Right ventricle myocardium superior (tissue), 1 donor: ENCODE measurements at places on chromosomes 6 and 20. TPM values are rescaled to one million over a fixed set of nuclear protein-coding genes. Genes with fewer than 3 reads are reported as not detected.
A peak's percentile ranks its signal among the peaks of the same experiment; 100 is the strongest.

- no peak for DNase-seq
Measured at GRCh38 chr6:20893412-20893811, 359.2 kb downstream of the CDKAL1 start.

DNA sequence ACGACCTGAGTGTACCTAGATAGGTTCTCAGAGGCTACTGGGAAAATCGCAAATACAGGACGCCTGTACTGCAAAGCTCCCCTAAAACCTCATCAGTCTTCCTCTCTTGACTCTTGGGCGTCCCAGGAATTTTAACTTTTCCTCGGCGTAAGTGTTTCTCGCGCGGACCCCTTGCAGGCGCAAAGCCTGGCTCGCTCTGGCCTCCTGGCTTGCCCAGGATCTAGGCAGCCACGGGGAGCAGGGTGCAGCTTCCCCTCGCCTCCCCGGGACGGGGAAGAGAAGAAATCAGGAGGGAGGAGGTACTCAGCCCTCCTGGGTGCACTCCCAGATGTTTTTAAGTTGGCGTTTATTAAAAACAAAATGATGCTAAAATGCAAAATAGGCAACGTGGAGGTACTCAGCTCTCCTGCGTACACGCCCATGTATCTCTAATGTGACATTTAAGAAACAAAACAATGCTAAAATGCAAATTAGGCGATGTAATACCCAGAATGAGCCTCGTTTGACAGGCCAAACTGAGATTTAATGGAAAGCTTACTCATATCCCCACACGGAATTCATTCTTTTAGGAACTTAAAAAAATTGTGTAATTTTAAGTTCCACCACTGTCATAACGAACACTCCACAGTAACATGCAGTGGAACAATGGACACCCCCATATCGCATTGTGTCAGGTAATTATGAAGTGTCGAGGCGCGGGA is 1.6 kb upstream of the SOBP start:
- DNase-seq: no peak

DNA sequence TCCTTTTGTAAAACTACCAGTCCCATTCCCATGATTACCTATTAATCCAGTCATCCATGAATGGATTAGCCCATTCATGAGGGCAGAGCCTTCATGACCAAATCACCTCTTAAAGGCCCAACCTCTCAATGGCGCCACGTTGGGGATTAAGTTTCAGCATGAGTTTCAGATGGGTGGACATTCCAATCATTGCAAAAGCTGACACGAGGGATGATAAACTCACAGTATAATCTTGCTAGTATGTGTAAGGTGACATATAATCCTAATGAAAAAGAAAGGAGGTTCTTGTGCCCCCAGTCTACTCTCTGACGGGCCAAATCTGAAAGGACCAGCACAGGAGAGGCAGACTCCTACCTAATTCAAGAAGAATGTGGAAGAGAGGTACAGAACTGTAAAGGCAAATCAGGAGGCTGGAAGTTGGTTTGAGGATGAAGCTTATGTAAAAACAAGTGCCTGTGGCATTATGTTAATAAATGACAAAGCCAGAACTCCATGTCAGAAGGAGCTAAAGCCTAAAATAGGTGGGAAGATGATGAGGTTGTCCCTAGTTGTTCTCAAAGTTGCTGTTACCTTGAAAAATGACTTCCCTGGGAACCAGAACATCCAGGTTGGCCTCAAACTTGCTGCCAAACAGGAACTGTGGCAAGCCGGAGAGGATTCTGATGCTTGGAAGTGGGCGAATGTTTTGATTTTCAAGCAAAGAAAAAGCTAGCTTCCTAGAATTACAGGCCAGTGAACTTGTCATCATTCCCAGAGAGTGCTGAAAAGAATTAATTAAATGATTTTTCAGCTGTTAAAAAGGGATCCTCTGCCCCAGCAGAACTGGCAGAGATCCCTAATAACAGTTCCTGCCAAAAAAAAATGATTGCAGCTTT is 106.5 kb upstream of the TIAM2 start:
- DNase-seq: no peak

GRCh38 chr6:43465948-43466347 is 10.6 kb upstream of the DLK2 start:
- DNase-seq: no peak

DNA sequence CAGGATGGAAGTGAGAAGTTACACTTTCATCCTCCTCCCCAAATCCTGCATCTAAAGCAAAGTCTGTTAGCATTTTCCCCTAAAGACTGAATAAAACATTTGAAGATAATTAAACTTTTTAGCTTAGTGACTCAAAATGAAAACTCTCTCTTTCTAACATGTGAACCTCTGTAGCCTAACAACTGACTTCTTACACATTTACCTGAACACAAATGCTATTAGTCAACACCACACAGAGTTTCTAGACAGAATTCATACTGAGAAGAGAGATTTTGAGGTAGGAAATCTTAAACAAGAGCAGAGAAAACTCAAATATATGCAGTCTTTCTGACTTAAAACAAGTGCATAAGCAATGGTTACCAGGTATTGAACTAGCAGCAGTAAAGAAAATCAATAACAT is 149.9 kb upstream of the SMLR1 start:
- DNase-seq: no peak

- DNase-seq: no peak
Measured at GRCh38 chr6:150263765-150264404, 104.9 kb upstream of the IYD start.

DNA sequence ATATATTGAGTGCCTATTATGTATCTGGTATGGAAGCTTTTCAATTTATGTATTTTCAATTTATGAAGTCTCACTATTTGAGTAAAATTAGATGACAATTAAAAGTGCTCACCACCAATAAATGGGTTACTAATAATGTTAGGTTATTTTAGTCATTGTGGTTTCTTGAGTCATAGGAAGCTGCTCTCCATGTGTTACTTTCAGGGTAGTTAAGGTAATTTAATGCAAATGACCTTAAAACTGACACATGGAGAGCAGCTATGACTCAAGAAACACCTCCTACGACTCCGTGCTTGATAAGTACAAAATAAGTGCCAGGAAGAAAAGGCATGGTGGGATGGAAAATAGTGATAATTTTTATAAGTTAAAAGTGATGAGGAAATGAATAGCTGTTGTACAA is 16.5 kb upstream of the TINAG start:
- DNase-seq: no peak

- DNase-seq: peak; percentile 39
Measured at GRCh38 chr6:50819466-50819903, 814 bp downstream of the TFAP2B start.

DNA sequence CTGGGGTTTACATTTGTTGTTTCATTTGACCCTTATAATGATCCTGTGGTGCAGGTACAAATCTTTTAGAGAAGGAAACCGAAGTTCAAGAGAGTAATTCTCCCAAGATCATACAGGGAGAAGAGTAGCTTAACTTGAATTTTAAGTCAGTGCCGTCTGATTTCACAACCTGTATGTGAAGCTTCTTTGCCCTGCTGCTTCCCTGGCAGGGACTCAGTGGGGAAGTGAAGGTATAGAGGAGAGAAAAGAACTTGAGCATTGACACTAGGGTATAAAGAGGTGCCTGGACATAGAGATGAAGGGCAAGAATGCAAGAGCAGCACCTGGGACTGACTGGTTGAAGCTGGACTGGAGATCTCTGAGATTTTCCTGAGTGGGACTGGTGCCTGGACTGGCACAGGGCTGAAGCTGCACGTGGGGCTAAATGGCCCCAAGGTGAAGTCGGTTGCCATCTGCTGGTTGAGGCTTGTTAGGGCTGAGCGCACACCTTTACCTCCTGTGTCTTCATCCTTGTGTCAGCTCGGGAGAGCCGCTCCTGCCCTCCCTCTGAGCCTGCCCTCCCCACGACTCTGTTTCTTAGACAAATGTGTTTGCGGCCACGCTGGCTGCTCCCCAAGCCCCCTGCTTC is 41.8 kb downstream of the FARS2 start:
- DNase-seq: no peak

The ACTL10 gene
- 0.22 TPM for total RNA-seq

GRCh38 chr20:41158082-41158625 is 20.8 kb downstream of the PLCG1 start:
- DNase-seq: no peak

The RAB5IF gene
- 55.9 TPM for total RNA-seq

The ARMC2 gene
- 9.5 TPM for total RNA-seq

The WFDC10B gene
- total RNA-seq: not detected

DNA sequence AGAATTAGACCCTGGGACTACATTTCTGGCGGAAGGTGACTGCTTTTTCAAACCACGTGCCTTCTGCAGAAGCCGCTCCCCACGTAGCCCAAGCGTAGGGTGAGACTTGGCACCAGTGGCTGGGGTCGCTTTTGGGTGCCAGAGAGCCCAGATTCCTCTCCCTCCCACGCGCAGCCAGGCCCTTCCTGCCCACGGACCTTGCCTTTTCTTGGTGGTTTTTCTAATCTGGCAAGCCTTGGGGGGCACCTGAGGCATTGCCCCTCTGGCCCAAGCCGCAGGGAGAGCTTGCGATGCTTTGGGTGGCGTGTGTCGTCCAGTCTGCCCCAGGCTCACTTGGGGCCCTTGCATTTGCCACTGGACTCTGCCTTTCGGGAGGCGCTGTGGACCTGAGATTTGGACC is 3.3 kb downstream of the SLCO4A1 start:
- DNase-seq: no peak

GRCh38 chr6:82361631-82362030 is 2.0 kb upstream of the TPBG start:
- no peak for DNase-seq

GRCh38 chr6:69894578-69895347 is 28.4 kb downstream of the COL19A1 start:
- no peak for DNase-seq
